ENCODE measurements at places on chromosomes 7 and 10.

DNA sequence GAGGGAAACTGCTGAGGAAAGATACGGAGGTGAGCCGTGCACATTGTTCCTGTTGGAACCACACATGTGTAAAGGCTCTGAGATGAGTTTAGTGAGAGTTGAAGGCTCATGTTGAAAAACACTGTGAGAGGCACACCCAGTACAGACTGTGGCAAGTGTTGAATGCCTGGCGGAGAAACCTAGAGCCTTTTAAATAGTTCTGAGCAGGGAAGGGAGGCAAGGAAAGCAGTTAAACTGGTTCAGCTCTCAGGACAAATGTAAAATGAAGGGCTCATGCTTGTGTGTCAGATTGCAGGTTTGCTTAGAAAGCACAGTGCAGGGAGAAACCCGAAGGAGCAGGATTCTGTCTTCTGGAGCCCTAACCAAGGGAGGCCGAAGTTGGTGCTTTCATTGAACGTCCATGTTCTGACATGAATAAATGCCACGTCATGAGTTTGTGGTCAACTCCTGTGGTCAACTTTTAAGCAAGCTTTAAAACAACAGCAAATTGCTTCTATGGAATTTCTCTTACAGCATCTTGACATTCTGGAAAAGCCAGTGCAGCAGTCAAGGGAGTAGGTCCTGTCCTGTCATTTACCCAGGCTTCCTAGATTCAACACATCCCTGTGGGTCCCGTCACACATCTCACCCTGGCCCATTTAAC, 650.9 kb upstream of the GALNT17 start:
- no peak for DNase-seq

DNA sequence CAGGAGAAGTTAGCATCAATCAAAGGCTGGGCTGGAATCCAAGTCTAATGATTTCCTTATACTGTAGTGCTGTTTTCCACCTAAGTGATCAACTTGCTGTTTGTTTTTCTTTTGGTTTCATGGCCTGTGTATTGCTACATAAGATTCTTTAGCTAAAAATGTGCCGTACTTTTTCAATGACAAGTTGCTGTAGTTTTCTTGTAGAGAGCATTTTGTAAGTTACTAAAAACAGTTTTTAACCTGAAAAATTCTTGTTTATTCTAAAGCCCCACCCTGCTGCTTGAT, 1.3 kb downstream of the HELLS start:
- no peak for DNase-seq

DNA sequence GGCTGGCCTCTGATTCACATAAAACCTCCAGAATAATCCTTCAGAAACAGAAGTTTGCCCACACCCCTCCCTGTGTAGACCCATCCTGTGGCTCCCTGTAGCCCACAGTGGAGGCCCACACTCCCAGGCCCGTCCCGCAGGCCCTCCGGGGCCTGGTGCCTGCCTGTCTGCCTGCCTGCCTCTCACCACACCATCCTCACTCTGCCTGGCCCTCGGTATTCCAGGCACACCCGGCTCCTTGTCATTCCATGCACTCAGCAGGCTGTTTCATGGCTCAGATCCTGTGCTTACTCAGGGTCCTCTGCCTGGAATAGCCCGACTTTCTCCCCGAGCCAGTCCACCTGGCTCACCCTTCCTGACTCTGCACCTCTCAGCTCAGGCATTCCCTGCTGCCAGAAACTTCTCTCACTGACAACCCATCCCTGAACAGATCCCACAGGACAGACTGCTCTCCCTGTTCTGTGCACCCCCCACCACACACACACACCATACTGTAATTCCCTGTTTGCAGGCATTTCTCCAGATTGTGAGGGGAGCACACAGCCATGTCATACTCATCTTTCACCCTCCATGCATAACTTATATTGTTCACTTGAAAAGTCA, 498.0 kb upstream of the ZMIZ1 start:
- DNase-seq, result no peak

GRCh38 chr10:116043861-116044260, 229.1 kb downstream of the GFRA1 start:
- no peak for DNase-seq
